Esophagus muscularis mucosa (tissue), 4 donors: ENCODE measurements at places on chromosomes 2 and 18. TPM values are rescaled to one million over a fixed set of nuclear protein-coding genes. Genes with fewer than 3 reads are reported as not detected.

DNA sequence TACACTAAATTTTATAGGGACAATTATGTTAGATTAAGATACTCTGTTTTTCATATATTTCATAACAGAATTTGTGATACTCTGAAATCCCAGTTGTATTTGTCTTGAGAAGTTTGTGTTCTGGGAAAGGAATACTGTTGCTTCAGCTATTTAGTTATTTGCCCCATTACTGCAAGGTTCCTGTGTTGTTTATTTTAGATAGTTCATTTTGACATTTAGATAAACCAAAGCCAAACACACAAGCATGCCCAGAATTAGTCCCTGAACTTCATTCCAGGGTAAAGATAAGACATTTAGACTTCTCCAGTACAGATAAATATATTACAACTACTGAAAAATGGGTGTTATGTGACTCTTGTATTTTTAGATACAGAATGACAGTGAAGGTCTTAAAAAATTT lies 74.7 kb downstream of the BMPR2 start:
- DNase-seq, result no peak

Gene LYG2
- not detected for total RNA-seq

DNA sequence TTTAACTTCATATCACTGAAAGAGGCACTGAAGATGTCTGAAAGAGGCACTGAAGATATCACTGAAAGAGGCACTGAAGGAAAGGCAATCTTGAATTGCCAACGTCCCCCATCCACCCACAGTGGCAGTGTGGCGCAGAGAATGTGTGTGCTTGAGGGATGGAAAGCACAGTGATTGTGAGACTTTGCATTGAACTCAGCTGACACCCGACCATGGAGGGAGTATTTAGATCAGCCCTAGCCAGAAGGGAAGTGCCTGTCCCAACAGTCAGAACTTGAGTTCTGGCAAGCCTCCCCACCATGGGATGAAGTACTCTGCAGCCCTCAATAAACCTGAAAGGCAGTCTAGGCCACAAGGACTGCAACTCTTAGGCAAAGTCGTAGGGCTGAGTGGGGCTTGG lies 33.8 kb downstream of the MAP4K3 start:
- DNase-seq, result no peak

DNA sequence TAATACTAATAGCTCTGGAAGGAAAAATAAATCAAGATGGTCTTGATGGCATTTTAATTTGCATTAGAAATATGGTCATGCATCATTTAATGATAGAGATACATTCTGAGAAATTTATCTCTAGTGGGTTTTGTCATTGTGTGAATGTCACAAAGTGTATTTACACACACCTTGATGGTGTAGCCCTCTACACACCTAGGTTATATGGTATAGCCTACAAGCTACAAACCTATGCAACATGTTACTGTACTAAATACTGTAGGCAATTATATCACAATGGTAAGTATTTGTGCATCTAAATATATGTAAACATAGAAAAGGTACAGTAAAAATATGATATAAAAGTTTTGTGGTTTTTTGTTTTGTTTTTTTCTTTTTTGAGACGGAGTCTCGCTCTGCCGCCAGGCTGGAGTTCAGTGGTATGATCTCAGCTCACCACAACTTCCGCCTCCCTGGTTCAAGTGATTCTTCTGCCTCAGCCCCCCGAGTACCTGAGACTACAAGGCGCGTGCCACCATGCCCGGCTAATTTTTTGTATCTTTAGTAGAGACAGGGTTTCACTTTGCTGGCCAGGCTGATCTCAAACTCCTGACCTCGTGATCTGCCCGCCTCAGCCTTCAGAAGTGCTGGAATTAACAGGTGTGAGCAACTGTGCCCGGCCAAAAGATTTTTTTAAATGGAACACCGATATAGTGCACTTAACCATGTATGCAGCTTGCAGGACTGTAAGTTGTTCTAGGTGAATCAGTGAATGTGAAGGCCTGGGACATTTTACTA lies 83.7 kb upstream of the UBXN4 start:
- no peak for DNase-seq

GRCh38 chr18:47736376-47737140 lies 193.9 kb downstream of the SMAD2 start:
- DNase-seq, result no peak

Gene SCN1A
- not detected for total RNA-seq

Gene UGT1A8
- total RNA-seq, result not detected

DNA sequence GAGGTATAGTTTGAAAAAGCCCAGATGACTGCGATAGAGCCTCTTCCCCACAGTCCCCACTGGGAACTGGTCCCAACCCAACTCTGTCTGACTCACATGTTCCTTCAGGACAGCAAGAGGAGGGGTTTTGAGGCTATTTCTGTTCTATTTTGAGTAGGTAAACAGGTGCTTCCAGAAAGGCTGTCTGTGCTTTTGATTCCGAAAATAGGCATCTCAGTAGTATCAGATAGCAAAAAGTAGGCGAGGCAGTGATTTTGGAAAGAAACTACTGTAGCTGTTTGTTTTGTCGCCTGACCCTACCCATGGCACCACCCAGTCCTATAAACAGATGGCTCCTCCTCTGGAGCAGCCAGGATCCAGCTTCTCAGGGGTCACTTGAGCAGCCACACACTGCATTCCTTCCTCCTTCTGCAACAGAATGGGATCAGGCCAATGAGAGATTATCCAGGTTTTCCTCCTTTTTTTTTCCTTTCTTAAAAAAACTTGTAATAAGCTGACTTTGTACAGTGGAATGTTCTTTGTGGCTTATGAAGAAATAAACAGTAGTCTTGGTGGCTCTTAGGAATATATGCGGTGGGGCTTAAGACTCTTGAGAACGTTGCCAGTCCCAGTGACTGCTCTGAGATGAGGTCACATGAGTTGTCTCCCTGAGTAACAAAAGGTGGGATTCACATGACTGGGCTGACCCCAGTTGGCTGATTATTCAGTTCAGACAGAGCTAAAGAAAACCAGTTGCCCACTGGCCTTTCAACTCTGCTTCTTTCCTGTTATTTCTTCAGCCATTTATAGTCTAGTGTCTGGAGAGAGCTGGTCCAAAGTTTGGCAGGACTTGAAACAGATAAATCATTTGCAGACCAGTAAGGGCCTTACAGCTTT lies 98.6 kb downstream of the KCNS3 start:
- peak; percentile 92 for DNase-seq

Gene APCDD1
- total RNA-seq, result 47.1 TPM

Gene EPB41L3
- total RNA-seq, result 60.6 TPM

GRCh38 chr18:40031435-40031834 lies 1923.6 kb upstream of the PIK3C3 start:
- DNase-seq, result no peak

Gene MAB21L4
- not detected for total RNA-seq

GRCh38 chr2:10297959-10298531 lies 4.7 kb upstream of the HPCAL1 start:
- no peak for DNase-seq

DNA sequence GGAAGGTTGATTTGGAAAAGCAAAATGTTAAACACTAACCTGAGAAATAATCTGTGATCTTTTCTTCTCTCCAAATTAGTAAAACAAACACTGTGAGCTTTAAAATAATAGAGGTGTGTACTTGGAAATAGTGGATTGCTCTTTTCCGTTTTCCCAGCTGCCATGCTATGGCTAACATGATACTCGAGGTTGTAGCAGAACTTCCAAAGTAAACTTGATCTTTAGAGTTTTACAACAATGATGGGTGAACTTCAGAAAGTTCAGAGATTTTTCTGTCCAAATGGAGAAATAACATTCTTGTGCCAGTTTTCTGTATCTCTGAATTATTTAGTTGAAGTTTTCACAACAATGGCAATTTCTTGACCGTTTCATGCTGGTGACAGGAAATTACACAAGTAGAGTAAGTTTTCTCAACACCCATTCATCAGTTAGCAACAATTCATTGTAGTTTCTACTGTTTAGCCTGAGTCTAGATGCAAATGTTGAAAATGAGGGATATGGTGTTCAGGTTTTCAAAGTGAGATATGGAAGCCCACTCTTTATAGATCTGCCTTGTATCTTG lies 135.3 kb upstream of the CTAGE1 start:
- no peak for DNase-seq

GRCh38 chr2:68272246-68272994 lies 20.1 kb upstream of the PPP3R1 start:
- no peak for DNase-seq

GRCh38 chr2:237927135-237927534 lies 39.7 kb upstream of the UBE2F start:
- no peak for DNase-seq

Gene GRB14
- total RNA-seq, result 6.3 TPM

Gene SERPINB11
- total RNA-seq, result not detected

GRCh38 chr2:189076572-189076971 lies 102.4 kb downstream of the COL3A1 start:
- DNase-seq, result no peak

DNA sequence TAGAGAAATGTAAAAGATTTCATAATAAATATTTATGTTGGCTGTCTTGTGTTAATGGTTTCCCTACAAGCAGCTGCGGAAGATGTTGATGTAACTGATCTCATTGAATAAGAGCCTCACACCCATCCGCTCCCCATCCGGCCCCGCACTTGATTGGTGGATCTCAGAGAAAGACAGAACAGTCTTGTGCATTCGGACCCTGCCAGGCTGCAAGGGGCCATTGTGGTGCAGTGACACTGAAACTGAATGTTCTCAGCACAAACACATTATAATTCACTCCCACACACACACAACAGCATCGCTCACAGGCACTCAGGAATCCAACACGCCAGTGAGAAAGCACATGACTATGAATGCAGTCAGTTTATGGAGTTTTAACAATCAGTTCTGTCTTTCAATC lies 47.8 kb downstream of the PRELID3A start:
- no peak for DNase-seq

GRCh38 chr2:76008001-76008702 lies 297.4 kb upstream of the GCFC2 start:
- no peak for DNase-seq

Gene DYSF
- total RNA-seq, result 40.7 TPM

Gene TWIST2
- total RNA-seq, result 47.9 TPM

- DNase-seq, result no peak
Measured at GRCh38 chr2:7031547-7032245, 114.5 kb downstream of the RNF144A start.

- DNase-seq, result no peak
Measured at GRCh38 chr2:155099784-155100183, 401.3 kb downstream of the KCNJ3 start.

Gene HTRA2
- total RNA-seq, result 33.8 TPM

Gene RESP18
- total RNA-seq, result not detected

Gene PCARE
- total RNA-seq, result not detected

DNA sequence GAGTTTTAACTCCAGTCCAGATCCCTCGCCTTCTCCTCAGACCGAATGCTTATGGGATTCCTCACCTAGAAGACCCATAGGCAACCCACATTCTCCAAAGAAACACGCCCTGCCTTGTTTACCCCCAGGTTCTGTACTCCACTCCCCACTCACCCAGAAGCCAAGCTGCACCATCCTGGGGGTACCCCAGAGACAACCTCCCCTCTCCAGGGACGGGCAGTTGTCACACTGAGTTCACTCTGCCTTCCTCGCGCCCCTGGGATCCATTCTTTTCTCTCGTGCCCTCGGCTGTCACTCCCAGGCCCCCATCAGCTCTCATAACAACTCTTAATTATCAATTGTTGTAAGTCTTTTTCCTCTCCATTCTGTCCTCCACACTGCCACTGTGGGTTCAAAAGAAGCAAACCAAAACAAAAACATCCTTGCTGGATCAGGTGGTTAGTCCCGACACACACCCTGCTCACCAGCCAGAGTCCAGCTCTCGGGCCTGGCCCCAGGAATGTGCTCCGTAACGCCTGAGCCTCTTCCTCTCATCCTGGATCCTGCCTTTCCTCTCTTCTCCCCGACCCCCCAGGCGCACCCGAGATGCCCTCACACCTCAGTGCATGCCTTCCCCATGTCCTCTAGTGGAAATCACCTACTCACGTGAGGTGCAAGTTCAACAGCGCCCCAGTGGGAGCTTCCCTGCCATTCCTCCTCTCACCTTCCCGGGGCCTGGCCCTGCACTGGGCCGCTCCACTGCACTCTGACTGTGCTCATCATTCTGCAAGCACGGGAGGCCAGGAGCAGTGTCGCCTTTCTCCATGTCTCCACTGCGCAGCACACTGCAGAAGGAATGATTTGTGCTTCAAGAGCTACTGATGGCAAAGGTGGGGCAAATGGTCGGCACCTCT lies 20.7 kb downstream of the COX7A2L start:
- peak; percentile 83 for DNase-seq

- no peak for DNase-seq
Measured at GRCh38 chr2:144261966-144262365, 258.0 kb downstream of the ZEB2 start.

Gene SULT1C2
- not detected for total RNA-seq

Gene ASTL
- not detected for total RNA-seq

DNA sequence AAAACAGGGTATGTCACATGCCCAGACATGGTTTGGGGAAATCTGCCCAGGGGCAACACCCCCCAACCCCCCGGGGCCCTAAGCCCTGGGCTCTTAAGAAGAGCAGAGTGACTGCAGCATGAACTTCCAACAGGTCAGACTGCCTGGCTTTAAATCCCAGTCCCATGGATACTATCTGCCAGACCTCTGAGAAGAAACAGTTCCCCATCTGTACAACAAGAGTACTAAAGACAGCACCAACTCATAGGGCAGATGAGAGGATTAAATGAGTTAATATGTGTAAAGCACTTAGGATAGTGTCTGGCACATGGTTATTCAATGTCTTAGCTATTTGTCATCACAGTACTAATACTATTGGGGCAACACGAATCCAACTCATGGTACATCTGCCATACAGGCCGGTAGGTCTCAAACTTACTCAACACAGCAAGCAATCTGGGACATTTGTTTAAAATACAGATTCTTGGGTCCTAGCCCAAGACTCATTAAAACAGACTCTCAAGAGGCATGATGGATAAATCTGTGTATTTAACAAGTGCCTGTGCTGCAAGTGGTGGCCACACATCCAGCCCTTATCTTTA lies 23.4 kb downstream of the CDH2 start:
- DNase-seq, result no peak
